ENCODE measurements at places on chromosomes 3 and 15.

GRCh38 chr3:57029924-57030323, 30.5 kb upstream of the SPATA12 start:
- no peak for DNase-seq

DNA sequence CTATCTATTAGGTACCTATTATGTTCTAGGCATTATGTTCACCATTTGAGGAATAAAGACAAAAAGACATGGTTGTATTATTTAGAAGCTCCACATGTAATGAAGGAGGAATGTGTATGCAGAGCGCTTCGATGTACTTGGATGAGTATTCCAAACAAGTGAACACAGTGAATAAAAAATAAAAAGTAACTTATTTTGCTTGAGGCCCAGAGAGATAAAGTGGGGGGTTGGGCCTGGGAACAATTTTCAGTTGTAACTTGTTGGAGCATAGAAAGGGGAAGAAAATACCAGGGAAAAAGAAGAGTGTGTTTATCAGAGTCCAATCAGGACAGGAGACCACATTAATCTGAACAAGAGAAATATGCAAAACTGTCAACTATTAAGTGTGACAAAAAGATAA, 445.7 kb upstream of the BCHE start:
- no peak for DNase-seq

DNA sequence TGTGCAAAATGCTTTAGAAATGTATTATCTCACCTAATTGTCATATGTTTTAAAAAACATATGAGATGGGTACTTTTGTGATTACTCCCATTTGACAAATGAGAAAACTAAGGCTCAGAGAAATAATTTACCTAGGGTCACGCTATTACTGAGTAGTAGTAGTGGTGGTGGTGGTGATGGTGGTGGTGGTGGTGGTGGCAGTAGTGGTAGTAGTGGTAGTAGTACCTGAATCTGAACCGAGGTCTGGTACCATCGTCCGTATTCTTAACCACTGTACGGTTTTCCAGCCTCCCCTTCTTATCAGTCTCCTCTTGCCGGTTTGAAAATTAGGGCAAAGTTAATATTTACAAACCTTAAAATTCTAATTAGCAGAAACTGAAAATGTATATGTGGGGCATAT, 102.4 kb downstream of the KLHL25 start:
- no peak for DNase-seq

- no peak for DNase-seq
Measured at GRCh38 chr3:5115506-5116162, 6.5 kb upstream of the ARL8B start.

DNA sequence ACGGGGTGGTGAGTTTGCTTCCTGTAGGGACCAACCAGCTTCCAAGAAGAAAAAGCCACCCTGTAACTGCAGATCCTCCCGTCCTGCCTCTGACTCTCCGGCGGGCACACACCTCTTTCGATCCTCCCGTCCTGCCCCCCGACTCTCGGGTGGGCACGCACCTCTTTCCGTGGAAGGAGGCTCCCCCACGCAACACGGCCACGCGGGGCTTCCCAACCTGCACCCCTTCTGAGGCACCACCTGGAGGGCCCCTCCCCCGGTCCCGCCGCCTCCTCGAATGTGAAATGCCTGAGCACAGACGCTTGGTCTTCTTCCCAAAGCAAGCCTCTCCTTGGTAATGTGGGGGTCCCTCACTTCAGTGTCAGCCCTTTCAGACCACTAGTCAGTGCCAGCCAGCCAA, 7.3 kb downstream of the ADAMTS17 start:
- DNase-seq, result no peak

- no peak for DNase-seq
Measured at GRCh38 chr3:25618028-25618427, 46.7 kb downstream of the TOP2B start.

Measured in T1000 (cell line).